ENCODE measurements at places on chromosomes 2 and 18. TPM values are rescaled to one million over a fixed set of nuclear protein-coding genes. Genes with fewer than 3 reads are reported as not detected.

GRCh38 chr2:104793966-104794365, 59.9 kb upstream of the POU3F3 start:
- no peak for DNase-seq

DNA sequence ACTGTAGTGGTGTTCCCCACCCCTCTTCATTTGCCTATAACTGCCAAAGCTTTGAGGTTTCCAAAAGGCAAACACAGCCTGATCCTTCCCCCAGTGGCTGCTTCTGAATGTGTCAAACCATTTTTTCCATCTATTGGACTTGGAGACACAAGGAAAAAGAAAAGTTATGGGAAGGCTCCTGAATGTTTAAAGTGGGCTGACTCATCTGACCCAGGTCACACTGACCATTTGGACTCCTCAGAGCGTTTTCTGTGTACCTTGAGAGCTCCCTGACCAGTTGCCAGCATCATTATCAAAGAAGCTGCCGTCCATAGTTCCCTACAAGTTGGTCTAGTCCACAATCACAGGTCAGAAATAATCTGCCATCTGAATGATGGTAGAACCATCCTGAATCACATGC, 123.4 kb upstream of the COL3A1 start:
- peak; percentile 43 for DNase-seq

GRCh38 chr2:96359310-96359709, 23.7 kb downstream of the NCAPH start:
- DNase-seq, result peak; percentile 29

- DNase-seq, result no peak
Observed at GRCh38 chr2:27019931-27020855, 12.6 kb upstream of the TMEM214 start.

KLHL29 gene
- 2.6 TPM for polyA plus RNA-seq

Measured in A549 (cell line).